ENCODE measurements at places on chromosomes 3 and 15.

GRCh38 chr3:104908761-104909160 lies 457.9 kb upstream of the ALCAM start:
- no peak for DNase-seq

DNA sequence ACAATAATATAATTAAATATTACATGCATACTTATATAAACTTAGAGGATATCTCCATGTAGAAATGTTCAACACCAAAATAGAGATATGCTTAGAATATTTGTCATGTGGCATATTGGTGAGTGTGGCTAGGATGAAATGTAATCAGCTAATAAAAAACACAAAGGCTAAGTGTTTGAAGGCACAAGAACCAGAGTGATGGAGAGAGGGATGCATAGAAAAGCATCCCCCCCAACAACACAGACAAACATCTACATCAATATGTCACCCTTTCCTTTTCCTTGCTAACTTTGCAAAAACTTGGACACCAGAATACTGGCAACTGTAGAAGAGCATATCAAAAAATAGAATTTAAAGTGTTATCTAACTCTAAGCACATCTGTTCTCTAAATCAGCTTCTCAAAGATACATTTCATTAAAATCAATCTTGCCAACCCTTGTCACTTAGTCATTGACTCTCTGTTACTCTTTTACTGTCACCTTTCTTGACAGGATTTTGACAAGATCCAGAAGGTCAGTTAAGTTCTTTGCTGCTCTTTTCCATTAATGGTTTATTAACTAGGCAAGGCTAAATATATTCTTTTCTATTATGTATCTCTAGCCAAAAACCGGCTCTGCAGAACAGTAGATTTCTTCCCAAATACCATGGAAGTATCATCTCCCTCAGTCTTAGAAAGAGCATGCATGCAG lies 695.9 kb downstream of the OTOL1 start:
- DNase-seq, result no peak

DNA sequence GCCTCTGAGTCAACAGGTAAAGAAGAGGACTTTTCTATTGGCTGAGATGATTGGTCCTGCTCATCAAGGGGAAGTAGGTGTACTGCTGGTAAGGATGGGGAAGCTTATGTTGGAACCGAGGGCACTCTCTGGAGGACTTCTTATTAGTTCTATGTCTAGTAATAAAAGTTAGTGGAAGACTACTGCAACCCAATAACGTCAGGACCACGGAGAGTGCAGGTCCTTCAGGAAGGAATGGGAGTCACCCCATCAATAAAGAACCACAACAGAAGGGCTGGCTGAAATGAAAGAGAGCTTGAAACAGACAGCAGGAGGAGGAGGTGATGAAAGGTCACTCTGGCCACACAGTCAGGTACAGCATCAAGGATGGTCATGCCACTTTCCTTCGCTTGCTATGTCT lies 68.8 kb upstream of the PRR23E start:
- no peak for DNase-seq

- DNase-seq, result no peak
These were observed 427 bp downstream of the MBD4 start for GRCh38 chr3:129439226-129439816.

DNA sequence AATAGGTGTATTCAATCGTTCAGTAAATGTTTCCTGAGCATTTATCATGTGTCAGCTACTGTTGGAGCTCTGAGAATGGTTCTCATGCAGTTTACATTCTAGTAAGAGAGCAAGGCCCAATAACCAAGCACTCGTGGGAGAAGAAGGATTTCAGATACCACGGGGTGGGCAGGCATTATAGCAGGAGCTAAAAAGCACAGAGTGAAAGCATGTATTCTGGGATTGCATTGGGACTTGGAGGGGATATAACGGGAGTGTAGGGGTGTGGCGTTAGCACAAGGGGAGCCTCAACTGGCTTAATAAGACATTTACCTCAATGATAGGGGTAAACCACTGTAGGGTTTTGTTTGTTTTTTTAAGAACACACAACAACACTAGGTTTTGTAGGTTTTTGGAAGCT lies 1.6 kb upstream of the SIAH2 start:
- no peak for DNase-seq

DNA sequence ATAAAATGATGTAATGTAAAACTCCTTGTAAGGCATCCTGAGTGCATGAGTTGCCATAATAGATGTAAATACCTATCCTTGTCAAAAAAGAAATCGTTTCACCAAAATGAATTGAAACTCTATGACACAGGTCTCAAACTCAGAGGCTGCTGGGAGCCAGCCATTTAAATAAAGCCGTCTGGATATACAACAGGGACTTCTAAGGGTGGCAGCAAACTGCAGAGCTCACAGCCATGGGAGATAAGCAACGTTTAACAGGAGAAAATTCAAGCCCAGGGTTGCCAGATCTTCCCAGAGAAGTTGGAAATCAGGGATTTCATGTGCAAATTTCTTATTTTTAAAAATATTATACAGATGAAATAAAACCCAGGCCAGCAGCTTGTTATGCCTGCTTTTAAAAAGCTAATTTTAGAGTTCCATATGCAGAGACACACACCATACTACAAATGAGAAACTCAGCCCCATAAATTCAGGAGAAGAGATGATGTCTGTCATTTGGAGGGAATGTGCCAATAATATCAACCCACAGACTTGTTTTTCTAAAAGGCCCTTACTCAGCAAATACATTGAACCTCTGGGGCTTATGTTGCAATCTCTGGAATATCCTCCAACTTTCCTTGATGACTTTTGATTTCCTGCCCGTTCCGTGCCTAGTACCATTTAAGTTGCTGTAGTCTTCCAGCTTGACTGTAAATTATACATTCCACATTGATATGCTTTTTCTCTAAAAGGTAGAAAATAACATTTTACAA lies 75.6 kb downstream of the AQP9 start:
- no peak for DNase-seq
